ENCODE measurements at places on chromosomes 11 and 22.
A peak's percentile ranks its signal among the peaks of the same experiment; 100 is the strongest.

GRCh38 chr22:31173386-31174145, 13.6 kb downstream of the RNF185 start:
- no peak for DNase-seq

GRCh38 chr22:47448231-47449223, 686.1 kb downstream of the TBC1D22A start:
- no peak for DNase-seq

GRCh38 chr11:70861559-70861958, 390.8 kb downstream of the SHANK2 start:
- no peak for DNase-seq

DNA sequence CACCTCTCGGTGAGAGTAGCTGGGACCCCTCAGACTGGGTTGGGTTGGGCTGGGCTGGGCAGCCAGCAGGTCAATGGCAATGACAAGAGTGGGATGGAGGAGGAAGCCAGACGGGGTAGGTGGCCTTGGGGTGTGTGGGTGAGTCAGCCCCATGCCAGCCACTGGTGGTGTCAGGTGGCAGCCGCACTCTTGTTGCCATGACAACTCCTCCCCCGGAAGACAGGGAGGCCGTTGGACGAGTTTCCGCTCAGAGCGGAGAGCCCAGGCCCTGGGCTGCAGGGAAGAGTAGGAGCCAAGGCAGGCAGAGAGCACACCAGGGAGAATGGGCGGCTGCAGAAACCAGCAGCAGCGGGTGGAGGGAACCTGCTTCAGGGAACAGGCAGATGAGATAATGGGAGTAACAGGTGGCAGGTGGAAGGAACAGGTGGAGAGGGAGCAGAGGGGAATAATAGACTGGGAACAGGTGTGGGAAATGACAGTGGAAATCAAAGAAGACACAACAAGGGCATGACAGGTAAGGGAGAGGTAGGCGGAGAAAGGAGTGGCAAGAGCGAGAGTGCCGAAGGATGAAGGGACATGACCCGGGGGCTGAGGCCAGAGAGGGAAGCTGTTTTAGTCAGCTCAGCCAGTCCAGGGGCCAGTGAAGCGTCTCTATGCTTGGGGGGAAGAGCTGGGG, 8.7 kb downstream of the SPTBN2 start:
- DNase-seq = no peak

DNA sequence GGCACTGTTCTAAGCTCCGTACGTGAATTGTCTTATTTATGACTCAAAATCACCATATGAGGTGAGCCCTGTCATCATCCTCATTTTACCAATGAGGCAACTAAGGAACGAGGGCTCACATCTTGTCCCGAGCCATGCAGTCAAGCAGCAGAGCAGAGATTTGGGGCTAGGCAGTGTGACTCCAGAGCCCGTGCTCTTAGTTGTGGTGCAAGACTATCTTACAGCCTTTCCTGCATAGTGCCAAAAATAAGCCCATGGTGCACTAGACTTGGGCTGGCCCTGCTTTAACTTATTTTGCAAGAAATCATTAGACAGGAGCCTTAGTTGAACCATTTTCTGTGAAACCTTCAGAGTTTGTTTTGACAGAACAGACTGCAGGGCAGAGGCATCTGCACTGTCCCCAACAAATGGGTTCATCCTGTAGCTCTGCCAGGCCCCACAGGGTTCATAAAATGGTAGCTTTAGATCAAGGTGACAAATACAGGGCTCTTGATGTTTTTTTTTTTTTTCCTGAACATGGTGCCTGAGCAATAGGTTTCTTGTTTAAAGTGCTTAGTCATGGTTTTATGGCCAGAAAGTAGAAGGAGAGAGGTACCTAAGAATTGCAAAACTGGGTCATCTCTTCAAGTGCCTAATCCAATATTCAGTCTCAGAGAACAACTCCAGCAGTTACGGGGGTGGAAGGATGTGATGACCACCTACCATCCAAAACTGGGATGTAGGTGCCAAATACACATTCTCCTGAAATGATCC, 56.6 kb downstream of the BMAL1 start:
- no peak for DNase-seq

DNA sequence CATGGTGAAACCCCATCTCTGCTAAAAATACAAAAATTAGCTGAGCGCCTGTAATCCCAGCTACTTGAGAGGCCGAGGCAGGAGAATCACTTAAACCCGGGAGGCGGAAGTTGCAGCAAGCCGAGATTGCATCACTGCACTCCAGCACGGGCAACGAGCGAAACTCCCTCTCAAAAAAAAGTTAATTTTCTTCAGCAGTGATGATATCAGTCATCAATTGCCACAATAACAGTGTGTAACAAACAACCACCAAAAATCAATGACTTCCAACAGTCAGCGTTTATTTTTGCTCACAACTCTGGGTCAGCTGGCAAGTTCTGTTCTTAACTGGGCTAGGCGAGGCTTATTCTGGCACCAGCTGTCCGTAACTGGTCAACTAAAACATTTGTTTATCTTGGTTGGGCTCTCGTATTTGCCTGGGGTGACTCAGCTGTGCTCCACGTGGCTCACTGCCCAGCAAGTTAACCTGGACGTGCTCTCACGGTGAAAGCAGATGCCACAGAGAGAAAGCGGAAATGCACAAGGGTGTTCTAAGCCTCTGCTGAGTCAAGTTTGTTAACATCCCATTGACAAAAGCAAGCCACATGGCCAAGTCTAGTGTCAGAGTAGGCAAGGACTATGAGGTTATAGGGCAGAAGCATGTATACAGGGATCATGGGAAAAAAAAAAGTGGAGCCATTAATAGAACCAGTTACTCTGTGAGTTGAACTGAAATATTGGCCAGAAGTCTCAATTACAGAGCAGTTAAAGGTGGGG, 52.1 kb downstream of the LHFPL7 start:
- DNase-seq = peak; percentile 86

DNA sequence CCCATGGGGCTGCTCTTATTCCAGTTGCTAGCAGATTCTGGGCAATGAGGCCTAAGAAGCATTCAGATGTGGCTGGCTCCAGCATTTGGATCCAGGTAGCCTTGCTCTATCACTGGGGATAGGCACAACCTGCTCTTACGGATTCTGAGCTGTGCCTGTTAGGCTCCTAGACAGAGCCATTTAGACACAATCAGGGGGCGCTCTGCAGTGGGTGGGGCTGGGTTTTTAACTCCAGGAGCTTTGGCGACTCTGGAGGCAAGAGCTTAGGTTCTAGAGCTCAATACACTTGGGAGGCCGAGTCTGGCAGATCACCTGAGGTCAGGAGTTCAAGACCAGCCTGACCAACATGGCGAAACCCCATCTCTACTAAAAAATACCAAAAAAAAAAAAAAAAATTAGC, 32.0 kb downstream of the KCNC1 start:
- no peak for DNase-seq

GRCh38 chr11:43925932-43926505, 16.4 kb upstream of the C11orf96 start:
- DNase-seq = no peak

DNA sequence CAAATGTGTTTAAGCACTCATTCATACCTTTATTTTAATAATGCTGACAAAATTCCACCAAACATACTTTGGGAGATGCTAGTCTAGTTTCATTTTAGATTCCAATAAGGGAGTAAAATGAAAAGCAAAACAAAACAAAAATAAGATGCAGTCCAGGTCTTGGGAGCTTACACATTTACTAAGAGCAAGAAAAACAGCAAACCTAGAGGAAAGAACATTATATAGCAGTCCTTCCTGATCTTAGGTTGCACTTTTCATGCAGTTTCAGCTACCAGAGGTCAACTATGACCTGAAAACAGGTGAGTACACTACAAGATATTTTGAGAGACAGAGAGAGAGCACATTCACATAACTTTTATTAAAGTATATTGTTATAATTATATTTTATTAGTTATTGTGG, 1100.9 kb downstream of the DLG2 start:
- DNase-seq = no peak

GRCh38 chr22:22893077-22893805, 5.6 kb downstream of the IGLL5 start:
- no peak for DNase-seq

DNA sequence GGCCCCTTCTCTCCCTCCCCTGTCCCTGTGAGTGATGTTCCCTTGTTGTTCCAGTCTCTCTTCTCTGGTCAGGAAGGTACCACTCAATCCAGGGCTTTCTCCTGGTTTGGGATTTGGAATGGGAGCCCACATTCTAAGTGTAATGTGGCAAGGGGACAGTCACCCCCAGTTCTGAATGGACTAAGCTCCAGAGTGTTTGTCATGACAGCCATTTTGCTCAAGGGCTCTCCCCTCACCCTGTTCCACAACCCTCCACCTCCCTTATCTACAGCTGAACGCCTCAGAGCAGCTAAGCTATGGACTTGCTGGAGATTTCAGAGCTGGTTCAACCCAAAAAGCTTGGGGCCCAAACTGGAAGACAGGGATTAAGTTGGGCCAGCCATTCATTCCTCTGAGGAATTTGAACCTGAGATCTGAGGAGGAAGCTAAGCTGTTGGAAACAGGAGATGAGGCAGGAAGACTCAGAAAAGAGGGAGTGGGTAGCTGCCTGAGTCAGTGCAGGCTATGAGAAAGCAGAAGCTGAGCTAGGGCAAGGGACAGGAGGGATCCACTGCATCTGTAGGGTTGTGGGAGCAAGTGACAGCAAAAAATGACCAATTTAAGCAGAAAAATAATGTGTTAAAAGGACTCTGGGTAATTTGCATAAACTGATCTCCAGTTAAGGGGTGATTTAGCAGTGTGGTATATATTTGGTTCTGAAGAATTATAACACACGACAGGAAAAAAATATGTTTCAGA, 22.9 kb upstream of the FCHSD2 start:
- no peak for DNase-seq

DNA sequence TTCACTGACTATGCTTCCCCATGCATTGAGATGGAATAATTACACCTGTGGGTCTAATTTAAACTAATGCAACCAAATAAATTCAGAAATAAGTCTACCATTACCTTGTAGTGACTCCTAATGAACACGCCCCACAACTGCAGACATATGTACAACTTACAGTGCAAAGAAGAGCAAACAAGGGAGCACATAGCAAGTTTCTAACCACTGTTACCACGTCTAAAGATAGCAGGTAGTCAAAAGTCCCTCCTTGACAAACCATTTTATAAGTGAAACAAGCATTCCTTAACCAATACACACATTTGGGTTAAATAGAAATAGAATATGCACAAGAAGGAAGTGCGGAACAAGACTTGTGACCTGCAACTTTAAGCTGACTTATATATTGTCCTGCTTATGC, 20.6 kb downstream of the PHF21A start:
- DNase-seq = no peak

DNA sequence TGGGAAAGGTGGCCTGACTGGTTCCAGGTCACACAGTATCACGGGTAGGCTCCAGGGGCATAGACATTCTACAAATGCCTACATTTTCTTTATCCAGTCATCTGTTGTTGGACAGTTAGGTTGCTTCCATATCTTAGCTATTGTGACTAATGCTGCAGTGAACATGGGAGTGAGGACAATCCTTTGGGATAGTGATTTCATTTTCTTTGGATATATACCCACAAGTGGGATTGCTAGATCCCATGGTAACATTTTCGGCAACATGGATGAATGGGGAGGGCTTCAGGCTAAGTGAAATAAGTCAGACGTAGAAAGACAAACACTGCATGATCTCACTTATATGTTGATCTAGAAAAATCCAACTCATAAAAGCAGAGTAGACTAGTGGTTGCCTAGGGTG, 744.3 kb downstream of the NTM start:
- no peak for DNase-seq

GRCh38 chr11:64503186-64503753, 87.8 kb upstream of the SLC22A12 start:
- no peak for DNase-seq

DNA sequence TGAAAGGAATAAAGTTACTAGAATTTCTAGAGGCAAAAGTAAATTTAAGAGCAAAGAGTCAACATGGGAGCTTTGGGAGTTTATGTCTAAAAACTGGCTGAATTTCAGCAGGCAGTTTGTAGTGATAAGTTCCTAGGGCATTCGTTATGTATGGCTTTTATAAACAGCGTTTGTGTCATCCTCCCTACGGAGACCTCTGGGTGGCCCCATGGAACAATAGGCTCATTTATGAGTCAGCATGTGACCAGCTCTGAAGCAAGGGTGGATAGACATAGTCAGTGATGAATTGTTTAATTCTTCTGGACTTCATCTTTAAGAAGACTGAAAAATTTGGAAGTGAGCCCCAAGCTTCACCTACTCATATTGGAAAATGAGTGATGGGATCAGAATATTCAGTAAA, 37.1 kb downstream of the SVIP start:
- no peak for DNase-seq

DNA sequence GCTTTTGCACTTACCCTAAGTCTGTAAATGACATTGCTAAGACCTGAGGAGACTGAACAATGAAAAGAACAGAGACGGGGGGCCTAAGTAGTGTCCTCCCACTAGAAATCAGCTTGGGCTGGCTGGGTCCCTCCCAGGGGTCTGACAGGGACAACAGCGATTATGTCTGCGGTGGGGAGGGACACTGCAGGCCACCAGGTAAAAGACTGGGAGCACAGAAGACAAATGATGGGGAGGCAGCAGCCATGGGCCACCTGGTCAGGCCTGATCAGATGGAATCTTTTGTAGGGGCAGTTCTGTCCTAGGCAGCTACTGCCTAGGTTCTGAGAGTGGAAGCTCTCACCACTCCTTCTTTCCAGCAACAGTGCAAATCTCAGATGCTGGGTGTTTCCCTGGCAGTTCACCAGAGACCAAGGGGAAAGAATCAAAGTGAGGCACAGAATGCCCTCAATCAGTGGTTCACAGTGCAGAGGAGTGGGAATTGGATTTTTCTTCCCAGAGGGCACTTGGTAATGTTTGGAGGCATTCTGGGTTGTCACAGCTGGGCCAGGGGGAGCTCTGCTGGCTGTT, 59.1 kb upstream of the GNAZ start:
- no peak for DNase-seq

DNA sequence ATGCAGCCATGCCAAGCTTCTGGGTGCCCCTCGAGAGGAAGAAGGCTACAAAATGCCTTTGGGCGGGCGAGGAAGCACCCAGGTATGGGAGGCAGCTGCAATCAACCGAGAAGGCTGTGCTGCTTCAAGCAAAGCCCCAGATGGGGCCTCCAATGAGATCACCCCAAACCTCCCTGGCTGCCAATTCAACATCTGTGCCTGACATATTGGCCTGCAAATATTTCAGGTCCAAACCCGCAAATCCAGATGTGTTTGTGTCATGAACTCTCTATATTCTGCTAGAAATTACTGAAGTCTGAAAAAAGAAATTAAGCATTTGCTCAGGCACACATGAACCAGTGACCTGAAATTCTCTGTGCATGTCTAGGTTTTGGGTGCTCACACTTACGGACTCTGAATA, 78.8 kb upstream of the RCN1 start:
- no peak for DNase-seq
